ENCODE measurements at places on chromosomes 7 and 10.
A peak's percentile ranks its signal among the peaks of the same experiment; 100 is the strongest.

DNA sequence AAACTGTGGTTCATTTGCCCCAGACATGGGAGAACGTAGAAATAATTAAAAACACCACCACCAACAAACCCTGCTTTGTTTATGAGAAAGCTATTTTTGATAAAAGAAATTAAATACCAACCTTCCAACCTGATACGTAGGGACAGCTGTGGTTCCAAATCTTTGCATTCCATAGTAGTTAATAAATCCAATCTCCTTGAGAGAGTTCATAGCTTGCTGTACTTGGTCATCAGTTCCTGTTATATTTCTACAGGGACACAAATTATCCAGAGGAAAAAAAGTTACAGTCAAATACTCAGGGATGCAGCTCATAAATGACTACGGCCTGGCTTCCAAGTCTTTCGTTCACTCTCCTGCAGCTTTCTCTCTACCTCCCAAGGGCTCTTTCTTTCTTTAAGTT lies 41.1 kb downstream of the PUS7 start:
- no peak for DNase-seq

GRCh38 chr7:116434820-116435341 lies 64.7 kb upstream of the CAV2 start:
- DNase-seq = no peak

- peak; percentile 83 for DNase-seq
Measured at GRCh38 chr7:4631380-4632179, 50.5 kb upstream of the FOXK1 start.

DNA sequence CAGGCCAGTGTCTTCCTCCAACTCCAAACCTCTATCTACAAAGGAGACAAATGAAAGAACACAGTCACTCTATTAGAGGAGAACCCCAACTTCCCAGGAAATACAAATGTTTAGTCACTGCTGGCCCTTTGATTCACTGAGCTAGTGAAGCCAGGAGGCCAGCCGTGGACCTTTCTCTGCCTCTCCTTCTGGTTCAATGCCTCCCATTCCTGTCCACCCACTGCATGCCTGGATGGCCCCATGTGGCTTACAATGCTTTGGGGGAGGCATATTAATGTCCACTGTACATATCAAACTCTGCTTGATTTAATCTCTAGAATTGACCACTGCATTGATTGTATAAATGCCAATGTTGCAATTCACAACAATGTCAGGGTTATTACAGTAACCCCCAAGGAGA lies 687.3 kb downstream of the KCNMA1 start:
- no peak for DNase-seq

DNA sequence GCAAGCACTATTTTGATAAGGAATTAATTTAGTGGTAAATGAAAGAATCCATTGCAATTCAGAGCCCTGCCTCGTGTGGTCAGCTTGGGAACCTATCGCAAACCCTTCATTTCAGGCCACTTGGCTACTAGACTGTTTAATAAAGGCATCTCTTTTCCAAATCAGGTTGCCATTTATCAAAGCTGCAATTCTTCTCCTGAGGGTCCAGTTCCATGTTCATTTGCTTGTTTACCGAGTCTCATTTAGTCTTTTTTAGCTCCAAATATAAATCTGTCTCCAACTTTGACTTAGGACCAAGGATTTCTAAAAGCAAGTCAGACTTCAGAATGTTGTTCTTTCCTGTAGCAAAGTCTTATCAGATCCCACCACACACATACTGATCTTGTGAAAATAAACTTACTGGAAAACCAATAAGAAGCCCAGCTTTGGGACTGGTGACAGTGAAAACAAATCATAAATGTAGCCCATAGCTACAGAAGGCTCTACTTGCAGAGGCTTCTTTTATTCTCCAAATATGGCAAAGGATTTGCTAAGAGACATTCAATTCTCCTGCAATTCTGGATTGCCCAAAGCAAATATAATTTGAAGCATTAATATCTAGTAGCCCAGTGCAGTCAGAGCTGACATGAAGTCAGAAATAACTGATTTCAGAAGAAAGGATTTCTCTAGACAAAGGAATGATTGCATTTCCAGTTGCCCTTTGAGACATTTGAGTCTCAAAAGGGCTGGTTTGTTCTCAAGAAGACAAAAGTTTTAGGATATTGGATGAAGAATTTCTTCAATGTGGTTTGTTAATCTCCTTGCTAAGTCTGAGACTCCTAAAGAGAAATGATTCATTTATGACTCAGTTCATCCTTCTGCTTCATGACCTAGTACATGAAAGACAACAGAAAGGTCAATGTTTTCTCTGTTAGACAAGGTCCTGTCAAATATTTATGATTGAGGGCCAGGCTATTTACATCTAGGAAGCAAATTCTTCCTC lies 28.0 kb downstream of the PPP1R3C start:
- no peak for DNase-seq

GRCh38 chr10:104197364-104197763 lies 34.8 kb downstream of the CFAP43 start:
- no peak for DNase-seq

DNA sequence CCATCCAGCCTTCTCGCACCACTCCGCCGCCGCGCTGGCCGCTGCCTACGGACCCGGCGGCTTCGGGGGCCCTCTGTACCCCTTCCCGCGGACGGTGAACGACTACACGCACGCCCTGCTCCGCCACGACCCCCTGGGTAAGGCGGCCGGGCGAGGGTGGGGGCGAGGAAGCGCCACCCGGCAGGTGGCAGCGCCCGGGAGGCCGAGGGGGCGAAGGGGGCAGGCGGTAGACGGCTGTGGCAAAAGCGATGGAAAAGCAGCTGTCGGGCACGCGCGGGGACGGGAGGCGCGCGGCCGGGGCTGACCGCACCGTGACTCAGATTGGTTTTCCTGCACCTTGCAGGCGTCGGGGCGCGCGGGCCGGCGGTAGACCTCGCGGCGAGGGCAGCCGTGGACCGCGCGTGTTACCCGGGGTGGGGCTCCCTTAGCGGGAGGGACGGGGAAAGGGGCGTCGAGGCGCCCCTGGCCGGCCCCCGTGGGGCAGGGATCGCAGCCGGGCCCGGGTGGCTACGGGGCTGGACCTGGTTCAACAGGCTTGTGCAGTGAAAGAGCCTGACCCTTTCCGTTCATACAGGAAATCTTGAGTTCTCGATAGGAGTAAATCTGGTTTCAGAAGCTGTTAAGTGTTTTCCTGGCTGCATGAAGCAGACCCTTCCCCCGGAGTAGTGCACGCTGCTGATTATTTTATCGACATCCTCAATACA lies 608 bp downstream of the HHEX start:
- no peak for DNase-seq

DNA sequence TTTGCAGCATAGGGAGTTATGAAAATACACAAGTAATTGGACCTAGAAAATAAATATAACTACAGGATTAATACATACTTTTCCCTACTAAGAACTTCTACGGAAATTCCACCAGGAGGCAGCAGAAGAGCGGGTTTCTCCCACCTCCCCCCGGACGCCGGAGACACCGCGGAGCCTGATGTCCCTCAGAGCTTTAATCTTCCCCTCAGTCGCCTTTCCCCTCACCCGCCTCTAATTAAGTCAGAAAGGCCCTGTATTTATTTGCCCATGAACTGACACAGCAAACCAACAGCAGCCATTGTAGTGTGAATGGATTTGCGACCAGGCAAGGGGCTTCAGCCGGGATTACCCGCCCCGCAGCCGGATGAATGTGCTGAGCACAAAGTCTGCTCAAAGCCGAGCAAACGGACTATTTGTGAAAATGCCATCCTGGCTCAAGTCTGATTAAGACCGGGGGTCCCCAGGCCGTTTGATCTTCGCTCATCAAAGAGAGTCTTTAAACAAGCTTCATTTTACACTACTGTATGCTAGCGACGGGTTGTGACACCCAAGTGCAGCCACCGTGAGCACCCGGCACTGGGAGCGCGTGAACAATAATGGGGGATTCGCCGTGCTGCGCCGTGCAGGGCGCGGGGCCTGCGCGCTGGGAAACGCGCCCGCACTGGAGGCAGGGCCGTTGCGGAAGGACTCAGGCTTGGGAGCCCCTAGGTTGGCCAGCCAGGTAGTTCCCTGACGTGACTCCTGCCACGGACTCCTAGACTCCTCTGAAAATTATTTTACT lies 5.6 kb upstream of the DKK1 start:
- DNase-seq = peak; percentile 9

DNA sequence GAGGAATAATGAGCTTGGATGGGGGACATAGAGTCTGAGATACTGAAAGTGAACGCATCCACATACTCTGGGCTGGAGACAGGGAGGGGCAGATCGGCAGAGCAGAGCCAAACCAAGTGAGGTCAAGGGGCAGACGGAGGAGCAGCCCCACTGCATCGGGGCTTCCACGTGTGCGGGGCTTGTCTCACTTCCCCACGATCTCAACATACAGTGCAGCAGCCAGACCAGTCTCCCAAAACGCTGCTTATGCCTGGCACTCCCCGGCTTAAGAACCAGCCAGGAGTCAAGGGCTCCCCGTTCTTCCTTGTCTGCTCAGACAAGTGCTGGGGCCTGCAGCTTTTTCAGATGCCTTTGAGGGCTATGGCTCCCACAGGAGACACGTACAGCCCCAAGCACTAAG lies 43.6 kb downstream of the PARP12 start:
- DNase-seq = no peak

- no peak for DNase-seq
Measured at GRCh38 chr7:101624246-101625001, 4.7 kb downstream of the MYL10 start.

- DNase-seq = no peak
Measured at GRCh38 chr7:16926283-16926682, 44.5 kb upstream of the AGR3 start.

Measured in ovary (tissue), 10 donors.